ENCODE measurements at places on chromosomes 11 and 22. TPM values are rescaled to one million over a fixed set of nuclear protein-coding genes. Genes with fewer than 3 reads are reported as not detected.

GRCh38 chr22:31088233-31088986, 7.3 kb downstream of the SMTN start:
- DNase-seq, result no peak

GRCh38 chr11:76849376-76849775, 11.3 kb upstream of the ACER3 start:
- DNase-seq, result no peak

- DNase-seq, result no peak
These were observed 30.5 kb upstream of the GNB1L start for GRCh38 chr22:19884954-19885751.

GRCh38 chr22:48101704-48102103, 1339.3 kb downstream of the TBC1D22A start:
- DNase-seq, result no peak

DNA sequence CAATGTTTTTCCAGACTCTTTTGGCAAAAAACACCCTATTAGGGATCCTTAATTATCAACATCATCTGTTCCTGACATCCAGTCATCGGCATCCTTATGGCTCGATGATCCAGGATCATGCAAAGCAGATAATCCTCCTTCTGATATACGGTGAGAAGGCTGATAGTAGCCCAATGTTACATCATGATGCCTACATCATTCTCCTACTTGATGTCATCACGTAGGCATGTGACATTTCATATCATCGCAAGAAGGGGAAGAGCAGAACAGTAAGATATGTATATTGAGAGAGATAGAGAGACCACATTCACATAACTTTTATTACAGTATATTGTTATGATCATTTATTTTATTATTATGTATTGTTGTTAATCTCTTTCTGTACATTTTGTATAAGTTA, 168.6 kb downstream of the ADAMTS15 start:
- no peak for DNase-seq

The OR5A2 gene
- not detected for total RNA-seq

The OR4A16 gene
- not detected for total RNA-seq

DNA sequence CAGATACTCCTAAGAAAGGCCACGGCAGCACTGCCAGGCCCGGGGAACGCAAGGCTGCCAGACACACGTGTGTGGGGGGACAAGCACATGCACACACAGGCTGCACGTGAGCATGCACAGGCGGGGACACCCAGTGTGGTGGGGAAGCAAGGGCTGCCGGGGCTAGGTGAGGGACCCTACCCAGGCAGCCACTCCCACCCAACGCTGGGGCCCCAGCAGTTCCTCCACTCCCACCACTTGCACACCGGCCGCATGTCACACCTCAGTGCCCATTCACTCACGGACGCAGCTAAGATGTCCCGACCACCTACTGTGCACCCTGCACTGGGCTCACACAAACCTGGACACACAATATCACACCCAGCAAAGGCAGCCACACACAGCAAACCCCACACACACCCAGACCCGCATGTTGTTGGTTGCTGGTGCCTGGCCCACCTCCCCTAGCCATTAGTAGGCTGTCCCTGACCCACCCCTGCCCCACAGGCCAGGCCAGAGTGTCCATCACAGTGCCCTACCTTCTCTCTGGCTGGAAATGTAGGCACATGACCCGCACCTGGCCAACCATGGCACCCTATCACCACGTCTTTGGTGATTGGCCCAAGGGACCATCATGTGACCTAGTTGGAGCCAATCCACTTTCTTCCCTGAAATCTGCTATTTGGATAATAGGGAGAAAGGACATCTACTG, 8.8 kb downstream of the SSTR3 start:
- DNase-seq, result no peak

All from transverse colon (tissue), 4 donors.